Dorsolateral prefrontal cortex (tissue), 122 donors: ENCODE measurements at places on chromosomes 1 and 21.

GRCh38 chr1:68078647-68079046, 28.2 kb upstream of the DIRAS3 start:
- DNase-seq, result no peak

- DNase-seq, result no peak
Observed at GRCh38 chr1:211635597-211636205, 39.7 kb downstream of the NEK2 start.

DNA sequence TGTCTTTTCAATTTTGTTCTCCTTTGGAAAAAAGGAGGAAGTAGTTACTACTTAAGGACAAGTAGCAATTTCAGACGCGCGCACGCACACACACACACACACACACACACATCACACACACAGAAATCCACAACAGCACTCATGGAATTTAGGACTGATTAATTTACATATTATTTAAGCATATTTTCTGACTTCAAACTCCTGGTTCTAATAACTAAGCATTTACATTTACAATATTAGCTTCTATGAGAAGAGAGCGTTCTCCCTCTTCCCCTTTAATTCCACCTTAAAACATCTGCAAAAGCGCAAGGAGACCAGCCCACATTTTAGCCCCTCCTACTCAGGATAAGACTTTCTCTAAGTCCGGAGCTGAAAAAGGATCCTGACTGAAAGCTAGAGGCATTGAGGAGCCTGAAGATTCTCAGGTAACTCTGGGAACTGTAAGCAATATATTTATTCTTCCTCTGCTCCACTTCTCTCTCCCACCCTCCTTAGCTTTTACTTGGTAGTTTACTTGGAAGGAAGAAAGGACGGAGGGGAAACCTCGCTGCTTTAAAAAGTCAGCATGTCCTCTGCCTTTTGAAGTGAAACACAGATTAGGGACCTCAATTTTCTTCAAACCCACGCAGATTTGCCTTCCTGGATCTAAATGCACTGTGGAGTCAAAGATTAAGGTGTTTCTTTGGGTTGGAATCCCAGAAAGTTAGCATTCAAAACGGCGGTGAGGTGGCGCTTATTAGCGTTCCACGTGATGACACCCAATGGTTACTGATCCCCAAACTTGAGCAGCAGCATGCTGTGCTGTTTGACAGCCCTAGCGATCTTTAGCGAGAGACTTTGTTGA, at the start of gene PLA2G4A:
Gene PLA2G4A (plus strand): TSS at position 339 of the 844 bp plus-strand sequence. CDS start 25,406 bp downstream, outside the sequence.
- DNase-seq, result no peak

- no peak for DNase-seq
Observed at GRCh38 chr21:26833460-26833939, 11.7 kb downstream of the ADAMTS1 start.

DNA sequence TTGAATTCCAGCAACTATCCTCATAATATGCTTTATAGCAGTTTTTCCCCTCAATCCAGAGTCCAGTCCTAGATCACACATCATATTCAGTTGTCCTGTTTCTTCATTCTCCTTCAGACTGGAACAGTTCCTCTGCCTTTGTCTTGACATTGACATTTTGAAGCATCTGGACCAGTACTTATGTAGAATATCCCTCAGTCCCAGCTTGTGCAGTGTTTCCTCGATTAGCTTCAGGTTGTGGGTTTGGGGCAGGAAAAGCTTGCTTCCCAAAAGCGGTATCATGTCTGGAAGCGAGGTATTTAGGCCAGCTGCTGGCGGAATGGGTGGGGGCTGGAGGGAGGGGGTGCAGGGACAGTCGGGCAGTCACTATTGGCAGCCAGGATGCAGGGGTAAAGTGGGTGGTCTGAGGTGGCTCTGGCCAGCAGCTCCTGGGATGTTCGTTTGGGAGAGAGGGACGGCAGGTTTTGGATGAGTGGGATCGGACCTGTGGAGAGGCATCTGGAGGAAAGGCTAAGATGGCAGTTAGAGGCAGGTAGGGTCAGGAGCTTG, 6.5 kb downstream of the THEMIS2 start:
- peak; percentile 5 for DNase-seq

- no peak for DNase-seq
Observed at GRCh38 chr1:109928591-109929111, 18.0 kb downstream of the CSF1 start.
